NCI-H2081 (cell line): ENCODE measurements at places on chromosomes 12 and 14.

GRCh38 chr14:77610553-77610952 is 5.9 kb downstream of the SPTLC2 start:
- no peak for DNase-seq

GRCh38 chr12:66228462-66228861 is 39.4 kb downstream of the IRAK3 start:
- DNase-seq = no peak

- DNase-seq = no peak
These were observed 70.6 kb downstream of the SYNE2 start for GRCh38 chr14:63923422-63923752.

DNA sequence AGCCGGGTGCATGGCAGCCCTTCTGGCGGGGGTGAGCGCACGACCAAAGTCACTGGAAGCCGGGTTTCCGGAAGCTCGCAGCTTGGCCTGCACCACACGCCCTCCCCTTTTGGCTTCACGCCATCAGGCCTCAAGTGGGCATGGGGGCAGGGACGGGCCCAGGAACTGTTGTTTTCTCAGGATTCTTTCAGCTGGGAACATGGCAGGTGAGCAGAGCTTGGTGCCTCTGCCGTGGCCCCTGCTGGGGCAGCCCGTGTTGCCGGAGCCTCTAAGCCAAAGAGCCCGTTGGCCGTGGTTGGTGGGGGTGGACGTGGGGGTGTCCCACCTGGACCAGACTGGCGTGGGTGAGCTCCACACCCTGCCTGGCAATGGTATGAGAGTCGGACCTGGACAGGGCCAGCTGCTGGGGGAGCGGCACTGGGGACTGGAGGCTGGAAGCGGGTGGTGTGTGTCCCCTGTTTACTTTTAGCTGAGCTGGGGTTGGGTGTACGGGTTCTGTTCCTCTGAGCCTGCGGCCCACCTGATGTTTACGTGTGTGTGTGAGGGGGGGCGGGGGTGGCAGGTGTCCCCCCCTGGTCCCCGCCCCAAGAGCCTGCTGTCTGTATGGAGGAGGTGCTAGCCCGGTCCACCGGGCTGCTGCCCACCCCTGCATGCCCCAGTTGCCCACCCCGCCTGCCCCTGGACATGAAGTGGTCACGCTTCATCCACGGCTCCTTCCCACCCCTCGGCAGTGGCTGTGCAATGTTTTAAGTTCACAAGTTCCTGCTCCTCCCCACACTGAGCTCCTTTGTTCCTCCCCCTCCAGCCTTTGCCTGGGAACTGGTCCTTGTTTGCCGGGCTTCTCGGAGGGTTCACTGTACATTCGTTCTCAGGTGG is 28.7 kb upstream of the PLD4 start:
- peak; percentile 66 for DNase-seq
